Right lobe of liver (tissue), 6 donors: ENCODE measurements at places on chromosomes 7 and 10. TPM values are rescaled to one million over a fixed set of nuclear protein-coding genes. Genes with fewer than 3 reads are reported as not detected.

The FAM180A gene
- total RNA-seq: 7.0 TPM

The LRGUK gene
- 0.31 TPM for total RNA-seq

The HTRA1 gene
- 99.0 TPM for total RNA-seq

The PIP gene
- not detected for total RNA-seq

The IFIT1B gene
- total RNA-seq: not detected
